ENCODE measurements at places on chromosomes 12 and 14.
A peak's percentile ranks its signal among the peaks of the same experiment; 100 is the strongest.

GRCh38 chr12:126518596-126519200, 1453.5 kb downstream of the AACS start:
- DNase-seq, result peak; percentile 61

DNA sequence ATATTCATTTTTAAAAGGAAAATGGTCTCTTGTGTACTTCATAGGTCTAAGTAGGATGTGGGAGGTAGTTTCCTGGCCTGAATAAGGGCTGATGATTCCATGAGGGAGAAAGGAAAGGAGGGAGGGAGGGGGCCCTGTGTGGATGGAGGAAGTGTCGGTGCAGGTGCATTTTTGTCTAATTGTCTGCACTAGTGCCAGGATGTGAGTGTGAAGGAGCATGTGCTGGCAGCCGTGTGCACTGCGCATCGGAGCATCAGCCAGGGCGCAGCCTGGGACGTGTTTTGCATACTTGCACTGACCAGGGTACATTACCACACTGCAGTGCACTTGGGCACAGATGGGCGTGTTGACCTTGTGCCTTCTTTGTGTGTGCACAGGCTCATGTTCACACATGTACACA, 29.2 kb downstream of the SMUG1 start:
- DNase-seq, result no peak

- DNase-seq, result no peak
Observed at GRCh38 chr14:37707716-37708115, 112.3 kb downstream of the TTC6 start.

DNA sequence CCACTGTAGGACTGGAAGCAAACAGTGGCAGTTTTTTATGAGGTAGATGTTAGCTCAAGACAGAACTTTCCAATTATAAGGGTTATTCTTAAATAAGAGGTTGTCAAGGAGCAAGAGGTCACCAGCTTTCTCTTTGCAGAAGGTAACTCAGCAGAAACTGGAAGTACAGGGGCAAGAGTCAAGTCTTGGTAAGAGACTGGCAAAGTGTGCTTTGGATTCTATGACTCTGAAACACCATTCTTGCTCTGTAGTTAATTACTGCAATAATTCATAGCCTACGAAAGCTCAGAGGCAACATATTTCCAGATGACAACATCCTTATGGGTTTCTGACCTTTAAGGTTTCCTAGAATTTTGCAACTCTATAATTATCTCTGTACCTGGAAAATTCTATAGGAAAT, 51.3 kb downstream of the RMST start:
- no peak for DNase-seq

- DNase-seq, result no peak
Observed at GRCh38 chr12:52356762-52357580, 10.3 kb downstream of the KRT85 start.

GRCh38 chr12:53205747-53206419, 1.2 kb downstream of the ITGB7 start:
- peak; percentile 83 for DNase-seq

GRCh38 chr14:99664058-99664936, 19.4 kb downstream of the HHIPL1 start:
- no peak for DNase-seq

GRCh38 chr12:95169368-95169767, 47.9 kb downstream of the FGD6 start:
- peak; percentile 83 for DNase-seq

DNA sequence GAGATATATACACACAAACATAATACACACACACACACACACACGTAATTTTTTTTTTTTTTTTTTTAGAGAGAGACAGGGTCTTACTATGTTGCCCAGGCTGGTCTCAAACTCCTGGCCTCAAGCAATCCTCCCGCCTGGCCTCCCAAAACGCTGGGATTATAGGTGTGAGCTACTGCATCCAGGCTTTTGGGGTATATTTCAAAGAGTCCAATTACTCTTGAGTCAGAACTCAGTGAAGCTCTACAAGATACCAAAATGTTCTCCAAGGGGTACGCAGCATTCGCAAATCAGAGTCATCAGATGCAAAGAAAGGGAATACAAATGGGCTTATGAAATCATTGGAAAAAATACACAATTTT, 54.0 kb downstream of the PHLDA1 start:
- DNase-seq, result no peak

- DNase-seq, result peak; percentile 87
Observed at GRCh38 chr12:124626971-124627411, 59.6 kb upstream of the NCOR2 start.

DNA sequence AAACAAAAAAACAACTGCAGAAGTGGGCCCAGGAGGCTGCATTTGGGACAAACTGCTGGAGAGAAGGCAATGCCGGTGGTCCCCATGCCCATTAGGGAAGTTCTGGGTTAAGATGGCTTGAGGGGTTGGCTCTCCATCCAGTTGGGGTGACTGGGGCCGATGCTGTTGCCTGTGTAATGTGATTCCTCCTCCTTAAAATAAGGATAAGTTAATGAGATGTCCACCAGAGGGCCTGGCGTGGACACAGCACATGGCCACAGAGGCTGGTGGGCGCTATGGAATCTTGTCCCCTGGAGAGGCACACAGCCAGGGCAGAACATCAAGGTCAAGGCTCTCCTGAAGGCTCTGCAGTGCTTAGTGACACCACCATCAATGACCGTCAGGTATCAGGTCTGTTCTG, 1.0 kb upstream of the TESC start:
- DNase-seq, result no peak

GRCh38 chr12:45439039-45439438, 223.1 kb downstream of the ANO6 start:
- peak; percentile 22 for DNase-seq

- no peak for DNase-seq
Observed at GRCh38 chr12:112803620-112804282, 12.2 kb downstream of the RPH3A start.

DNA sequence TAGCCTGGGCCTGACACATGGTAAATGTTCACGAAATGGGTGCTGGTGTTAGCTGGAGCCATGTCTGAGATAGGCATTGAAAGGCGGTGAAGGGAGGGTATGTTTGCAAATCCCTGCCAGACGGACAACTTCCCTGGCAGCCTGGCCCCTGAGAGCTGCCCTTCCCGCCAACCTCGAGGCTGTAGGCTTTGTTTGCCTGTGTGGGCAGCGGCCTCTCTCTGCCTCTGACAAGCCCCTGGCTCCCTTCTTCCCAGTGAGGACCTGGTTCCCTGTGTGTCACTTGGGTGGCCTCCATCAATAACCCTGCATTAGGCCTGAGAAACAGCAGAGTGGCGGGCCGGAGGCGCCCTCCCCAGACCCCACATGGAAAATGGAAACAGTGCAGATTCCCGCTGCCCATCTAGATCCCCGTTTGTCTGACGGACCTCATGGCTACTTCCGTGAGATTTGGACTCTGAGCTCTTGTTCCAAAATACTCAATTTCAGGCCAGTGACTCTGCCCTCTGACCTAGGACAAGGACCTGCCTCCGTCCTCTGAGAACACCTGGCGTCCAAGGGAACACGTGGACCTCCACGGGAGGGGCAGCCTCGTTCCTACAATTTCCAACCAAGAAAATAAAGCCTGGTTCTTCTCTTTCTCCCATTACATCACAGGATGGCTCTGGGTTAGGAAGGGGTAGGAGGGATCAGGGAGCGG, 325.5 kb downstream of the DPF3 start:
- no peak for DNase-seq

GRCh38 chr14:103385929-103386712, 906 bp downstream of the MARK3 start:
- DNase-seq, result peak; percentile 26

DNA sequence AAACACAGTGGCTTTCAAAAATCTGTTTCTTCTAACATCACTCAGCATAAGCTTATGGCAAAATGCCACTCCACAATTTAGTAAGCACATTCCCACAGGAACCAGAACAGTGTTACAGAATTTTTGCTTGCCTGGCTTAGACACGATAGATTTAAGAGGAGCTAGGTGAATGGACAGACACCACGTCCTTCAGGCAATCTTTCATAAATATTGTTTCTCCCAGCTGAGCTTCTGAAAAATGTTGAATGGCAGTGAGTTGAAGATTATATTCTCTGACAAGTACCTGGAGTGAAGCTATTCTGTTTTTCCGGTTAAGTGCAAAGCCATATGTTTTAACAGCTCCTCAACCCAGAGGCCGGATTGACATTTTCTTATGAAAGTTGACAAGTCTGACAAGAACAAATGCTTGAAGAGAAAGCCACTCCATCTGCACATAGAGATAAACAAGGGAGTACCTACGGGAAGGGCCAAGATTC, 102.0 kb downstream of the FSCB start:
- DNase-seq, result no peak

- DNase-seq, result no peak
Observed at GRCh38 chr12:12249216-12250050, 17.4 kb downstream of the LRP6 start.

GRCh38 chr12:65232476-65233077, 45.9 kb upstream of the MSRB3 start:
- DNase-seq, result peak; percentile 61

GRCh38 chr12:124392271-124392666, 97.4 kb downstream of the RFLNA start:
- DNase-seq, result peak; percentile 77

GRCh38 chr12:2624543-2625288, 170.1 kb upstream of the FKBP4 start:
- peak; percentile 10 for DNase-seq

GRCh38 chr12:55467836-55468235, 2.1 kb downstream of the OR6C70 start:
- no peak for DNase-seq

DNA sequence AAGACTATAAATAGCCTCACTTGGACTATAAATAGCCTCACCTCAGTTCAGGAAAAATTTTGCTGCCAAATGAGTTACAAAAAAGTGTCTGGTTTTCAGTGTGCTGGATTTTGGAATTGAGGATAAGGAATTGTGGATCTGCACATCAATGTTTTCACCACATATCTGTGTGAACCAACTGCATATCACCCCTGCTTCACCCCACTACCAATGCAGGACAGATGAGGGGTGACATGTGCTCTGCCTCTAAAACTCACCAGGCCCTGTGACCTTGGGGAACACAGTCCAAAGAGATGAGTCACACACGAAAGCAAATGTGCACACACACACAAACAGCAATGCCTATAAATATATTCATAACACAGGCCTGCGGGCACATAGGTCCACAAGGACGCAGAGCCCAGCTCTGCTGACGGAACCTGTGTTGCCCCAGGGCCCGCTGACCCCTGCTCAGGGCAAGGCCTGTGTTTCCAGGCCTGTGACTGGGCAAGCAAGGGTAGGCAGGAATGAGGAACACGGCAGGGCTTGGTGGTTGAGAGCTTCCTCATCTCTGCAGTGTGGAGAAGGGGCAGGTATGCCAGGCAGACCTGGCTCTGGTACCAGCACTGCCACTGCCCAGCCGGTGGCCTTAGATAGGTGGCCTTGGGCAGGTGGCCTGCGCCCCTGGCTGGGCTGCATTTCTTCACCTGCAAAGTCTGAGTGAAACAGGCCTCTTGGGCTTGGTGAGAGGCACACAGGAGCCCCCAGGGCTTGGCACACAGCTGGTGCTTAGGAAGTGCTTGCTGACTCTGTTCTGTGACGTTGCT, 82.4 kb downstream of the ARL6IP4 start:
- peak; percentile 28 for DNase-seq

- DNase-seq, result peak; percentile 82
Observed at GRCh38 chr14:50772412-50772811, 58.5 kb downstream of the NIN start.

- DNase-seq, result no peak
Observed at GRCh38 chr12:58206876-58207275, 265.5 kb downstream of the ATP23 start.

DNA sequence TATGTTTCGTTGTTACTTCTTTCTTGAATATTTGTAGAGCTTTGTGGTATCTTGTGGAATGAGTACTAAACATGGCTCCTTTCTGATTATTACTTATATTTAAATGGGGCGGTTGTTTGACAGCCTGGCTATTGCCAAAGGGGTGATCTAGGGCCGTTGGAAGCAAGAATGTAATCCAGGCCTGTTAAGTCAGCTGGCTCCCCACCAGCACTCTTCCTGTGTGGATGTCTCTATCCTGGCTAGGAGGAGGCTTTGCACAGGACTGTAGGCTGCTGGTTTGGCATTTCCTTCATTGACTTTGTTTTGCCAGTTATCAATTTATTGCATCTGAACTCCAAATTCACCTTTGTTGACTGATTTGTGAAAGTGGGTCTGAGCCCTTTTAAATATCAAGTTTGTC, 5.6 kb downstream of the FAM234B start:
- DNase-seq, result peak; percentile 43

DNA sequence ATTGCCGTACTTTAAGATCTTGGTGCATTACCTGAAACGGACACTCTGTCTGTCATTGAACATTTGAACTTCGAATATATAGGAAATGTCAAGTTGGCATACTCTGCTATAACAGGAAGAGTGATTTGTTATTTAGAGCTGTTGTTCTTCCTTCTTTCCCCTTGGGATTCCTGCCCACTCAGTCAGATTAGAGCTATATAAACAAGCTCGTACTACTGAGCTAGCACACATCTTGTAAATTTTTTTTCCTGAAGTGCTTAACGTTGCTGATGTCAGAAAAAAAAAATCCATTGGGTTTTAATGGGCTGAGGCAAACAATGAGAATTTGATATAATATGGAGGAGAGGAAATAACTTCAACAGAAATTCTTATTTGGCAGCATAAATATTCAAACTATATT, 26.8 kb downstream of the RGS6 start:
- DNase-seq, result no peak

GRCh38 chr14:89429199-89430181, 12.5 kb upstream of the FOXN3 start:
- peak; percentile 48 for DNase-seq

DNA sequence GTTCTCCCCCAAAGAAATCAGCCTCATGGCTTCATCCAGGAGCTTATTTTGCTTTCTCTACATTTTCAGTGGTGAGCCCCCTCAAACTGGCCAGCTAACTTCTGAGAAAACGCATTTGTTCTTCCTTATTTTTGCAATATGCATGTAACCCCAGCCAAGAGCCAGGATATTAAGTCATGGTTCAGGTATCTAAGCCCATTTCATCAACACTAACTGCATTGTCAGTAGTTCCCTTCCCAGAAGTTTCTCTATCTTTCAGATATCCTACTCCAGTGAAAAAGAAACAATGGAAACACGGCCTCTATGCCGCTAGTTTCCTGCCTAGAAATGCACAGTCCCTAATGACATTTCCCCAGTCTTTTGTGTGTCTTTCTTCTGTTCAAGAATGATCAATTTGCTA, 102.8 kb upstream of the RASSF8 start:
- DNase-seq, result peak; percentile 39

- DNase-seq, result peak; percentile 44
Observed at GRCh38 chr12:119938049-119938667, 50.9 kb upstream of the BICDL1 start.

GRCh38 chr12:113221997-113222729, 899 bp downstream of the TPCN1 start:
- no peak for DNase-seq

DNA sequence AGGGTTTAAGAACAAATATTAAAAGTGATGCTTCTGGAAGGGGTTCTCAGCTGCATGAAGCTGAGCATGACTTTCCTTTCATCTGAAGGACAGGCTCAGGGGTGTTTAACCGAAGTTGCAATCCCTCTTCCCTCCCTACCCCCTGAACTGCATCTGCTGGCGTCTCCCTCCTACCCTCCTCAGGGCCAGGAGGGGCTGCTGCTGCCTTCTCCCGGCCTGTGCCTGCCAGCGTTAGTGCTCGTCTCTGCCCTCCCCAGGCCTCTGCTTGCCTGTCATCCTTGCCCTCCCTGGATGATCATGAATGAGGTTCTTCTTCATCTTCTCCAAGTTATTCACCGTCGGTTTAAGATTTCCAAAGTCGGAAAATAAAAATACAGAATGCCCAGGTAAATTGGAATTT, 12.2 kb downstream of the SMOC1 start:
- DNase-seq, result no peak

Data from astrocyte of the spinal cord (primary cell).